ENCODE measurements at places on chromosomes 16 and 17.

- no peak for DNase-seq
These were observed 23.5 kb upstream of the SIAH1 start for GRCh38 chr16:48408688-48409087.

GRCh38 chr17:3927628-3928340, 11.5 kb upstream of the P2RX1 start:
- no peak for DNase-seq

- no peak for DNase-seq
These were observed 47.6 kb downstream of the CDH1 start for GRCh38 chr16:68784721-68785120.

GRCh38 chr16:75687361-75687760, 10.6 kb upstream of the CPHXL2 start:
- DNase-seq, result no peak

GRCh38 chr17:82551779-82552457, 32.4 kb downstream of the FOXK2 start:
- peak; percentile 72 for DNase-seq
